ENCODE measurements at places on chromosomes 5 and 9.

- no peak for DNase-seq
Observed at GRCh38 chr5:124463851-124464250, 282.6 kb downstream of the ZNF608 start.

DNA sequence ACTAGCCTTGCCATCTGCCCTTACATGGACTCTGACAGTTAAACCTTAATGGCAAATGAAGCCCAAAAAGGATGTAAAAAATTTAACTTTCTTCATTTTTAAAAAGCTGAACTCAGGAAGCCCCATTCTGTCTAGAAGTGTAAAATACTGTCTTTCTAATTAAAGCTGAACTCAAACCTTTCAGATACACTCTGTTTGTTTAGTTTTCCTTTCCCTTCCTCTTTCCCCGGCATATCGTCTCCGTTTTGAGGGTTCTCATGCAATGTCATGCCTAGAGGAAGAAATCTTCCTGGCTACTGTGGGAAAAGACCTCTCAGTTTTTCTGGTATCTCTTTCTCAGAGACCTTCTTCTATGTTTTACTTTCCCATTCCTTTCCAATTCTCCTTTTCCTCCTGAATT lies 841.5 kb downstream of the DTWD2 start:
- DNase-seq = no peak

- no peak for DNase-seq
Observed at GRCh38 chr9:130988905-130989304, 20.1 kb upstream of the LAMC3 start.

GRCh38 chr9:78573205-78573604 lies 276.3 kb downstream of the PSAT1 start:
- no peak for DNase-seq

DNA sequence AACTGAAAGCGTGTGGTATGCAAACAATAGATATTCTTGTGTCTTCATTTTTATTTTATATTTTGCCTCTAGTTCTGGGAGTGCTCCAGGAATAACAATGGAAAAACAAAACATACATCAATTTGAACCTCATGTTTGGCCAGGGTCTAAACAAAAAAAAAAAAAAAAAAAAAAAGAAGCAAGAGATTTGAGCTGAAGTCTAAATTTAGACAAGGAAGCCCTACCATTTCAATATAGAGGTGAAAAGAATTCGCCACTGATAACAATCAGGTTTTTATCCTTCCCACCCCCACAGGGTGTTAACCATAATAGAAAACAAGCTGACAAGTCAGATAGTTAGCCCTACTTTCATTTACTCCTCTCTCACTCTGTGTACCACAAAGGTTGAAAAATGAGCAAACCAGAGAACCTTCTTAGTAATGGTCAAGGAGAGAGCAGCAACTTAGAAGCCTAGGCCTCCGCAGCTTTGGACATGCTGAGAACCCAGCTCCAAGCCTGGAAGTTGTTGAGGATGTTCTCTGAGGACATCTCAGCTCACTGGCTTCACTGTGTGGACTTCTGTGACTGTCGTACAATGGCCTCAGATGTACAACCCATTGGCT lies 118.2 kb upstream of the HMHB1 start:
- no peak for DNase-seq

DNA sequence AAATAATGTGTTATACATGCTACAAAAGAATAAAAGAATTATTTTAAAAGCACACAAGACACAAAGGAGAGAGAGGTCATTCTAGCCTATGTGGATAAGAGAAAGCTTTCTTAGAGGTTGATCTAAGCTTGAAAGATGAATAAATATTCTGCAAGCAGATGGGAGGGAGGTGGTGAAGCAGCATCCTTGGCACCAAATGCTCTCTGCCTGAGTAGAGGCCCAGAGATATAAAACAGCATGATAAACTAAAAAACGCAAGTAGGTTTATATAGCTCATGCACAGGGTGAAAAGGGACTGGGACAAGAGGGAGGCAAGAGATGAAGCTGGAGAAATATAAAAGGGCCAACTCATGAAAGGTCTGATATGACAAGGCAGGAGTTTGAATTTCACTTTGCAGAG lies 283.2 kb upstream of the POU5F2 start:
- no peak for DNase-seq

DNA sequence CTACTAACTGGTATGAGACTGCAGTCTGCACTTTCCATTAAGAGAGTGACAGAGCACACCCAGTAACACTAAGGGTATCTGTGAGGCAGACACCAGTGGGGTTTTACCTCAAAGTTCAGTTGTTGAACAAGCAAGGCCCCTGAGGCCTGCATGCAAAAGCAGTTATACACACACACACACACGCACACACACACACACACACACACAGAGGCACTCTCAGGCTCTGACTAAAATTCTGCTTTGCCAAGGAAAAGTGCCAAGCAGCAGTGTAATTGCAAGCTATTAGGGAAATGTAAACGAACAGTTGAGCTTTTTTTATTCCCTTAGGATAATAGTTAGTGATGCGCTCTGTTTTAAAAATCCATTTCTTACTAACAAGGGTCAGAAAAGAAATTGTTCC lies 377.1 kb downstream of the SPOCK1 start:
- no peak for DNase-seq

DNA sequence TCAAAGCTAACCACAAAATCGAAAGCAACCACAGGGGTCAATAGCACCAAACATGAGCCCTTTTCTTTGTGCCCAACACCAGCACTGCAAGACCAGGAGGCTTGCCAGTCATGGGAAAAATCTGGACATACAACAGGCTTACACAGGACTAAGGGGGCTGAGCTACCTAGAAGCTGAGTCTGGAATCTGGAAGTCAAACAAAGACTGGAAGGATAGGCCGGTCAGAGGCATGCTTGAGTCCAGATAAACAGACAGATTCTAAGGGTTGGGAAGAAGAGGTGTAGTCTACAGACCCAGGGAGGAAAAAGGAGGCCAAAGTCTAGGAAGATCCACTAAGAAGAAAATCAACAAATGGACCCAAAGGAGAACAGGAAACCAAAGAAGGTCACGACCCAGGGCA lies 73.3 kb downstream of the MYO10 start:
- no peak for DNase-seq

DNA sequence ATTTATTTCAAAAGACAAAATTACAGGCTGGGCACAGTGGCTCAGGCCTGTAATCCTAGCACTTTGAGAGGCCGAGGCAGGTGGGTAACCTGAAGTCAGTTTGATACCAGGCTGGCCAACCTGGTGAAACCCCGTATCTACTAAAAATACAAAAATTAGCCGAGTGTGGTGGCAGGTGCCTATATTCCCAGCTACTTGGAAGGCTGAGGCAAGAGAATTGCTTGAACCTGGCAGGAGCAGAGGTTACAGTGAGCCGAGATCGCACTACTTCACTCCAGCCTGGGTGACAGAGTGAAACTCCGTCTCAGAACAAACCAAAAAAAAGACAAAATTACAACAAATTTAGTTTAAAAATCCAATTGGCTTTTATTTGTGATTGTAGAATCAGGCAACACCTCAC lies 14.3 kb upstream of the SLC30A5 start:
- DNase-seq = no peak

- no peak for DNase-seq
Observed at GRCh38 chr9:30198463-30199309, 2185.8 kb upstream of the ACO1 start.

- DNase-seq = no peak
Observed at GRCh38 chr9:136975644-136976043, 1.7 kb upstream of the PTGDS start.

DNA sequence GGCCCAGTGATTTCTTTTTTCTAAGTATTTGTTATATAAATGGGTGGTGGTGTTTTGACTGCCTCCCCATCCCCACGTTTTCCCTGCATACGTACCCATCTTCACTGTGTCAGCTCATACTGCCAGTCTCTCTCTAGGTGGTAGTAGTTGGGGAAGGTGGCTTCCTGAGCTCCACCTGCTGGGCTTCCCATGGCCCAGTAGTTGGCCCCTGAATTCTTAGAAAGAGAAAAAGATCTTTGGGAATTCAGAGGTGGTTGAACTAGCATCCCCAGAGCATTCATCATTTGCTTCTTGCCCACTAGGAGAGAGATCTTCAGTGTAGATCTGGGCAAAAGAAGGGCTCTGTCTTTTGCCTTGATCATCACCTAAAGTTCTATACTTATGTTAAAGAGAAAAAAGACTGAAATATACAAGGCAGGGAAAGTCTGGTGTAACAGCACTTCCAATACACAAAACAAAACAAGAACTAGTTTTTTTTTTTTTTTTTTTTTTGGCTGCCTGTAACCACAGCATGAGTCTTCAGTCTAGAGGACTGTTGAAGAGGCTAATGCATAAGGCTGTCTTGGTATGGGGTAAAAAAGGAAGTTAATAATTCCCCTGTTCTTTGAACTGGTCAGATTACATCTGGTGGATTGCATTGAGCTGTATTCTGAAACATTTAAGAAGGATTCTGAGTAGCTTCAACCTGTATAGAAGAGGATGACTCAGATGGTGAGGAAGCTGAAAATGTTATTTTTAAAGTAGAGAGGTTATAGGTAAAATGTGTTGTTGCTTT lies 128.7 kb downstream of the ATG10 start:
- no peak for DNase-seq

GRCh38 chr9:16282216-16282615 lies 588.3 kb downstream of the BNC2 start:
- DNase-seq = no peak

DNA sequence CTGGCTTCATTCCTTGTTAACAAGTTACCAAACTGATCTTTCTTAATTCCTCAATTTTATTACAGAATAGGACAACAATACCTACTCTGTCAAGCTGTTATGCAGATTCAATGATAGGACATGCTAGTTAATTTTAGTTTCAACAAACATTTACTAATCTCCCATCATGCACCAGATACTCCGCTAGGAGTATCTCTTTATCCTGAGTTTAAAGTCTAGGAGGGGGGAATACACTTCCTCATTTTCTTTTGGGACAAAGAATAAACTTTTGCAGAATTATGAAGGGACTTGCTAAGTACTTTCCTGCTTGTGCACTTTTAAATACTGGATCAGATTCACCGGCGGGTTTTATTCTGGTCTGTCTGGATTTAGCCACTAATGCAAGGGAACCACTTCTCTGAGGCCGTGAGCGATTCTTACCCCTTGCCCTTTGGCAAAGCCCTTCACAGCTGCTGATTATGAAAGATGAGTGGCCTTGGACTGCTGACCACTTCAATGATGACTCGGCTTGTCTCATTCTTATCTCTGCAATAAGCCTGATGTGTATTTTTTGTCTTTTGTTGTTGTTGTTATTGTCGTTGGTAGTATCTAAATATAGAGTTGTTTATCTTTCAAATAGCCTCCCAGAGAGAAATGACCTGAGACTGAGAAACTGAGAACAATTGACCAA lies 73.9 kb downstream of the RMI1 start:
- no peak for DNase-seq

GRCh38 chr9:8186560-8186959 lies 387.0 kb upstream of the DMAC1 start:
- DNase-seq = no peak

DNA sequence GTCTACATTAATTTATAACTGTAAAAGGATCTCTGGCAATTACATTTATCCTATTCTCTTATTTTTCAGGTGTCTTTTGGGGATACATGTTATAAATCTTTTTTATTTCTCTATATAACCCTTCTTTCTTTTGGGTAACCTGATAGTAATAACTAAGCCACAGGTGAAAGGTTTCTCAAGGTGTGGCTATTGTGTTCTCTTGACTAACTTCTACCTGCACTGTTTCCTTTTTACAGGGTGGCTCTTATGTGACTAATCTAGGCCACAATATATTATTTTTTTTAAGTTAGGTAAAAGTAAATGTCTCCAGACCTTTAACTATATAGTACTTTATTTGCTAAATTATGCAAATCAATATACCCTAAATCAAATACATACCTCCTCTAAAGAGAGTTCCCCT lies 193.2 kb downstream of the EFNA5 start:
- no peak for DNase-seq

DNA sequence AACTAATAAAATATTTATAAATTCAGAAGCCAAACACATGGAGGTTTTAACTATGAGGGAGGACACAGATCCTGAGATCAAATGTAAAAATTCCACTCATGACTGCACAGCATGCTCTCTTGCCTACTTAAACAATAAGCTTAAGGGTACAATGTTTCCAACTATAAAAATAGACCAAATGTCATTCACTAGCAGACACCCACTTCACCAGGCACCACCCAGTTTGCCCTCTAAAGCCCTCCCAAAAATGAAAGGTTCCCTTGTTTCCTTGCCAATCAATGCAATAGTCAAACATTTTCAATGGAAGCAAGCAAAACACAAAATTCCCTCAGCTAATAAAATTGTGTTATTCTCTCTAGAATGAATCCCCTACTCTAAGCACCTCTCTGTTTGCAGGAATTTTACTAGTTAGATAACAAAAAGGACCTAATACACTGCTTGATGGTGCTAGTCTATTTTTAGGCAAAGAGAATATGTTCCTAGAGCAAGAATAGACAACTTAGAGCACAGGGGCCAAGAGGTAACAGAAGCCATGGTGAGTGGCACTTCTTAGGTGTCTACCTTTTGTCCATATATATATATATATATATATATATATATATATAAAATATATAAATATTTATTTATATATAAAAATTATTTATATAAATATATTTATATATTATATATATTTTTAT lies 135.3 kb downstream of the HOMER1 start:
- DNase-seq = no peak

DNA sequence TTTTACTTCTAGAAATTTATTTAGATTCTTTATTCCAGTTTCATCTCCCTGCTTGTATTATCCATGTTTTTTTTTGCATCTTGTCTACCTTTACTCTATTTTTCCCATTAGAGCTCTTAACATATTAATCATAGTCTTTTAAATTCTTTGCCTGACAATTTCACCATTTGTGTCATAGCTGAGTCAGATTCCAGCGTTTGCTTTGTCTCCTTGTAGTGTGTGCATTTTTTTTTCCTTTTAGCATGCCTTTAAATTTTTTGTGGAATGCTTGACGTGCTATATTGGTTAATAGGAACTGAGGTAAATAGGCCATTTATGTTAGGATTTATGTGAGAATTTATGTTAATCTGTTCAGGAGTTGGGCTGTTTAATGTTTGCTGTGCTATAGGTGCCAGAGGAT lies 41.8 kb upstream of the NFIL3 start:
- DNase-seq = no peak
